CD4-positive, alpha-beta T cell treated with Interleukin-4 for 4 hours (primary cell): ENCODE measurements at places on chromosomes 7 and 10.

- no peak for DNase-seq
Measured at GRCh38 chr7:94382132-94382531, 12.6 kb upstream of the COL1A2 start.

- no peak for DNase-seq
Measured at GRCh38 chr10:98006266-98006665, 24.2 kb downstream of the CRTAC1 start.

- DNase-seq: no peak
Measured at GRCh38 chr10:54363390-54363789, 437.6 kb downstream of the PCDH15 start.

DNA sequence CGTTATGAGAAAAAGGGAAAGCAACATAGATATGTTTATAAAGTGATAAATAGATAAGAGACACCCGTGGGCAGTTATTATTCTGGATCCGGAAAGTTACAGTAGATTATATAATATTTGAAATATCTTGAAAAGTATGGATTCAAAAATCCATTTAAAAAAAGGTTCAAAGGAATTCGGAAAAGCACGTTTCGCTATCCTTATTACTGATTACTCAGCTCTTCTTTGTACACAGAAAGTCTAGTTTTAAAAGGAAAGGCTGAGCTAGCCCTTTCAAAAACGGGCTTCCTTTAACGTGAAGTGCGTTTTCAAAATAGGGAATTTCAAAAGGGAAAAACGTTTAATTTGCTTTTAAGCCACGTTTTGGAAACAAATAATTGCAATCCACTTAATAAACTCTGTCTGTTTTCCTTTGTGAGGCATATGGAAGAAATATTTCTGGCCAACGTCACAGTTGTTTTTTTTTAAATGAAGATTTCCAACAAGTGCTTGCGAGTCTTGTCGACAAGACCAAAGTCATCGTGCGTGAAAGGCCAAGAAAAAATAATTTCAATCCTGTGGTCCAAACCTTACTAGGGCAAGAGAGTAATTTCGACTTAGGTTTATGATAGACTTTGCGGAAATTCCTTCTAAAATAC is 2.2 kb upstream of the SKIDA1 start:
- no peak for DNase-seq

GRCh38 chr10:46515793-46516192 is 40.7 kb downstream of the GPRIN2 start:
- DNase-seq: no peak
